Left renal cortex interstitium (tissue), 4 donors: ENCODE measurements at places on chromosomes 2 and 18. TPM values are rescaled to one million over a fixed set of nuclear protein-coding genes. Genes with fewer than 3 reads are reported as not detected.

DNA sequence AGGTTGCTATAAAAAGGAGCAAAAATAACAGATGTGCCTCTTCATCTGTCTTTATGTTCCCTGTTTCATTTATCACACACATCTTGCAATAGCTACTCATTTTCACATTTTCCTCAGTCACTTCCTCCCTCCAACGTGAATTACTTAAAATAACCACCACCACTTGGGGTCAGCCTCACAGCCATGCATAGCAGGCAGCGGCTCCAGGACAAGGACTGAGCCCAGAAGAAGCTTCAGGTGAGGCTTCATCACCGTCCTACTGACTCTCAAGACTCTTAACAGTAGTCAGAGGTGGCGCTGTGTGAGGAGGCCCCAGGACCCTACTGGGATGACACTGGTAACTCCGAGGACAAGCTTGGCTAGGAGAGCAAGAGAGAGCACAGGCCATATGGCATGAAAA is 15.5 kb upstream of the ST8SIA5 start:
- DNase-seq: no peak

DNA sequence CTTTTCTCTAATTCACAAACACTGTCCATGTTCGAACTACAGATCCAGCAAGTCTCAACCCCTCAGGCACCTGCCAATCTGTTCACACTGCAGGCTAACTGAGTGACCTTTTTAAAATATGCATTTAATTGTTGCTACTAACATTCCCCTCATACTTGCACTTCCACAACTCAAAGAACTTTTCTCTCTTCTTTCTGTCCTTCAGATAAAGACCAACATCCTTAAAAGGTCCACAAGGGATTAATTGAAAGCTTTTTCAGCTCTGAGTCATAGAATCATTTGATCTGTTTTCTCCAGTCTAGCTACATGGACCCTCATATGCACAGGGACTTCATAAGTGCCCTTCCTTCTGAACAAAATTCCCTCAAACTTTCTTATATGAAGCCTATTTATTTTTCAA is 1321.2 kb downstream of the DPP10 start:
- DNase-seq: no peak

DNA sequence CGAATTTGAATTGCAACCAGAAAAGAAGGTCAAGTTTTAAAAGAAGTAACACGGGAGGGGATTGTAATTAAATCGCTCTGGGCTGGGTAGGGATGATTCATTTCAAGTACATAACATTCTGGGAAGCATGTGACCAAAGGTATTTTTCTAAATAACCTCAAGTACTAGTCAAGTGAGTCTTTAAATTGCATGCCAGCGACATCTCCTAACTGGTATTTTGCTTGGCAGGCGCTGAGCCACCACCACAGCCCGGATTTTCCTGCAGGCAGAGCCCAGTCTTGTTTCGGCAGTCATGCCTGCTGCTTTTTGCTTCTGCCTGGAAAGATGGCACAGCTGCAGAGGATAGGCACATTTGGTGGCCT is 33.7 kb upstream of the NPAS2 start:
- no peak for DNase-seq

SGPP2 gene
- polyA plus RNA-seq: 20.2 TPM

DNA sequence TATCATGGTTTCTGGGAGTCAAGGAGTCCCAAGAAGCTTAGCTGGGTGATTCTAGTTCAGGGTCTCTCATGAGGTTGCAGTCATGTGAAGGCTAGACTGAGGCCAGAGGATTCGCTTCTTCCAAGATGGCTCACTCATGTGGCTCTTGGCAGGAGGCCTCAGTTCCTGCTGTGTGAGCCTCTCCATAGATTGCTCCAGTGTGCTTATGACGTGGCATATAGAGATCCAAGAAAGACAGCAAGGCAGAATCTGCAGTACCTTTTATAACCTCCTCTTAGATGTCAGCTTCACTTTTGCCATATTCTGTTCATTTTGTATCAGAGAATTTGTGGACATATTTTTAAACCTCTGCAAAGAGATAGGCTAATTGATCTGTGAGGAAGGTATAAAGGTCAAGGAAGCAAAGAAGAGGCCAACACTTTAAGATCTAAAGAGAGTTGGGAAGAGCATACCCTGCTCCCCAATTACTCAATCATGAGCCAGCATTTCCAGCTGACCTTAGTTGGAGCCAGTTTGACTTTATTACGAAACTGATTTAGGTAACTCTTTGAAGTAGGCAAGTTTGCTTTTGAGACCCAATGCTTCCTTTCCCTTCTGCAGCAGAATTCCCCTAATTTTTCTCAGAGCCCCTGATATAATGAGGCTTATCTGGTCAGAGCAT is 134.7 kb downstream of the EML6 start:
- DNase-seq: no peak

DNA sequence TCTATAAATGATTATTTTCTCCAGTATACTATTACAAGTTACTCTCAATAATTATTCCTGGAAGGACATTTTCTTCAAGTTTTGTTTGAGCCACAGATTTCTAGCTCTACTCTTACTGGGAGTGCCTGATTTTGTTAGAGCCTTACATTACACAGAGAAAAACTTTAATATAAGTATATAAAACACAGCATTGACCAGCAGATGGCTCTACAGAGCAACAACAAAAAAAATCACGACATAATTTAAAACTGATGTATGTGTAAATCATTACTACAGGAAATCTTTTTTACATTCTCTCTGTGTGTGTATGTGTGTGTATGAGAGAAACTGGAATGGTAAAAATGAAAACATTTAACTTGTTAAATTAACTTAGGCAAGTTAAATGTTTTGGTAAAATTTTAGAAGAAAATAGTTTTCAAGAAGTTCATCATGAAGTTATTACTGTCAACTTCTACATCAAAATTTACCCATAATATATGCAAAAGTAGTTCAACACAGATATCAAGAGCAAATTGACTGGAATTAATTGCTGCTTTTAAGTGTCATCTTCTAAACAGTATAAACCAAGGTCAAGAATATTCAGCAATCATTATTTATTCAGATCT is 103.3 kb downstream of the MDH1 start:
- DNase-seq: peak; percentile 19

CFC1 gene
- not detected for polyA plus RNA-seq

TRIM54 gene
- polyA plus RNA-seq: 3.4 TPM

- DNase-seq: no peak
Measured at GRCh38 chr2:113260991-113261390, 17.7 kb downstream of the PAX8 start.

DNA sequence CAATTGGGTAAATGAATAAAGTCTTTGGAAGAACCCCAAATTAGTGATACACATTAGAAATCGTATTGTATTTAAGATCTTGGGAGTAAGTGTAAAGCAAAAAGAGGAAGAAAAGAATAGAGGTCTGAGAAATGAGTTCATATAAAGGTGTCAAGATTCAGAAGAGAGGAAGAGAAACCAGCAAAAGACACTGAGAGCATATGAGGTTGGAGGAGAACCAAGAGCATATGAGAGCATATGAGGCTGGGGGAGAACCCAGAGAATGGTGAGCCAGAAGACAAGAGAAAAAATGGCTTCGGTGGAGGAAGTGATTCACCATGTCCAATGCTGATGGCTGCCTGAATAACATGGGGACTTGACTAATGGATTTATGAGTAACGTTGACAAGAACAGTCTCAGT is 620.1 kb upstream of the GCFC2 start:
- DNase-seq: no peak

GRCh38 chr2:162175714-162176113 is 23.7 kb upstream of the GCG start:
- DNase-seq: no peak
